SK-N-MC (cell line): ENCODE measurements at places on chromosomes 13 and 19.

GRCh38 chr19:57867868-57868492 lies 18.3 kb downstream of the ZNF587 start:
- no peak for DNase-seq

GRCh38 chr19:7506385-7507328 lies 9.2 kb upstream of the ZNF358 start:
- peak; percentile 95 for DNase-seq

DNA sequence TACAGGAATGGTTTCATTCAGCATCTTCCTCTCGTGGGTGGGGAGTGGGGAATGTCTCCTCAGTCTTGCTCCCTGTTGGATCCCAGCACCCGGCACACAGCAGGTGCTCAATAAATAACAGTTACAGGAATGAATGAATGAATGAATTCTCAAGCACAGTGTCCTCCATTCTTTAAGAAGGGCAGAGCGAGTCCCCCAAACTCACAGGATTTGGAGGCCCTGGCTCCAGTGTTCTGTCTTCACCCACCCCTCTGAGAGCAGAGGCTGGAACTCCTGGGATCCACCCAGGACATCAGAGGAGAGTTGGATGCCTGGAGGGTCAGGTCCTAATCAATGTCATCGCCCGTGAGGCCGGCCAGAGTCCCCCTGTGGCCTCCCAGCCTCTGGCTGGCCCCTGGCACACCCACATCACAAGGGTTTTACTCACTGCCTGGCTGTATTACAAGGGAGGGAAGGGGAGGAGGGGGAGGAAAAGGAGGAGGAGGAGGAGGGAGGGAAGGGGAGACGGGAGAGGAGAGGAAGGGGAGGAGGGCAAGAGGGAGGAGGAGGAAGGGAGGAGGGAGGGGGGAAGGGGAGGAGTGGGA lies 8.7 kb upstream of the CREB3L3 start:
- DNase-seq = no peak

DNA sequence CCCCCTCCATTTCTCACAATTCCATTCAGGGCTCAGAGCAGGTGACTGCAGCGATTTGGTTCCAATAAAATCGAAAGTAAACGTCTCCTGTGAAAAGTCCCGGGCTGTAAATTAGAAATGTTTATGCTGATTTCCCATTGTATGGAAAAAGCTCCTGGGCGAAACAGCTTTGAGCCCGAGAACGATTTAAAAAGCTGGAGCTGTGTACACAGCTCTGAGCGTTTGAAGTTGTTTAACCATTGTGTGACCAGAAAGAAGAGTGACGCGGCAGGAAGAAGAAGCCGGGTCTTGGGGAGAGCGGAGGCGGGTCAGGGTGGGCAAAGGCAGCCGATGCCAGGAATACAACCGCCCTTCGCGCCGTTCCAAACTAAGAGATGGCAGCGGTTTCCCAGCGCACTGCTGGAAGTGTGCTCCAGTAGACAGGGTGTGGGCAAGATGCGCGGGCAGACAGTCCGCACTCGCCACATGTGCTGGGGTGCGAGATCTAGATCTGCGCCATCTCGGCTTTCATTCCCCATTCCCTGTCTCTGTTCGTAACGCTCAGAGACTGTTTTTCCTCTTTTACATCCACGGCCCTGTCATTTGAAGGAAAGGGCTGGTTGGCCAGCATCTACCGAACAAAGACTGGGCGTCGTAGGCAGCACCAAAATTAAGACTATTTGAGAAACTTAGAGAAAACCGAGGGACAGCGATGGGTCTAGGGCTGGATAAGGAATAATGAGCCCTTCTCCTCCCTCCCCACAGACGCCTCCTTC lies 960 bp upstream of the GSX1 start:
- no peak for DNase-seq

GRCh38 chr13:112931028-112931934 lies 37.7 kb upstream of the MCF2L start:
- DNase-seq = no peak

DNA sequence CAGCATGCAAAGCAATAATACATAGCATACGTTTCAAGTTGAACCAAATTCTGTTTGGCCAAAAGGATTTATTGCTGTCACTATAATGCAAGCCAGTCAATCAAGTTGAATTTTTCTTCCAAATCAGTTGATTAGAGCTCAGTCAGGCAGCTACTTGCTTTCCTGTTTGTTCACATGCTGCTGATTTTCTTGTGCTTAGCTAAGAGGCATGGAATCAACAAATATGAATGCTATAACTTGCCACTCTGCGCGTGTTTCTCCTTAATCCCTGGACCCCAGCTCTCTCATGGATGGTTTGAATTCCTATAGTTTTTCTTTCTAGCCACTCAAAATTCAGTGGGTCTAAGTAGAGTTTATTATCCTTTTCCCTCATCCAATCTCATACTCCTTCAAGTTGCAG lies 311.3 kb downstream of the KLF5 start:
- no peak for DNase-seq

- no peak for DNase-seq
Measured at GRCh38 chr19:12785431-12786031, 5.8 kb upstream of the JUNB start.

GRCh38 chr19:57406516-57407123 lies 4.3 kb upstream of the ZNF17 start:
- no peak for DNase-seq

GRCh38 chr19:44641501-44642265 lies 2.0 kb upstream of the PVR start:
- no peak for DNase-seq

DNA sequence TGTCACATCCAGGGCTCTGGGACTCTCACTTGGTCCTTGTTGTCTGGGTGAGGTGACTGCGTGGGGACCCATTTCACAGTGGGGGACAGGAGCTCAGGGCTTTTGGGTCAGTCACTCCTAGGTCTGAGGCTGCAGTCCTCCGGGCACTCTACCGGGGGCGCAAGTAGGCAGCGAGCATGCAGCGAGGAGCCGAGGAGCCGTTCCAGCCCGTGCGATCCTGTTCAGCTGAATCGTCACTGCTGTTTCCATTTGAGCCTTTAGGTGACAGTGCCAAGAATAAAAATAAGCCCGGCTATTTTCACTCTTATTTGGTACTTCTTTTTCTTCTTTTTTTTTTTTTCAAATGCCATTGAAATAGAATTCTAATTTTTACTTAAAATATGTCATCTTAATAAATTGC lies 126.5 kb downstream of the ZNF536 start:
- no peak for DNase-seq

- DNase-seq = no peak
Measured at GRCh38 chr13:100476963-100477362, 111.6 kb downstream of the GGACT start.

- no peak for DNase-seq
Measured at GRCh38 chr13:48186722-48187121, 46.3 kb upstream of the ITM2B start.

- DNase-seq = no peak
Measured at GRCh38 chr13:66809485-66809884, 420.7 kb downstream of the PCDH9 start.
